Suppressor macrophage treated with lipopolysaccharide for 1 hour (primary cell): ENCODE measurements at places on chromosomes 5 and 9.

DNA sequence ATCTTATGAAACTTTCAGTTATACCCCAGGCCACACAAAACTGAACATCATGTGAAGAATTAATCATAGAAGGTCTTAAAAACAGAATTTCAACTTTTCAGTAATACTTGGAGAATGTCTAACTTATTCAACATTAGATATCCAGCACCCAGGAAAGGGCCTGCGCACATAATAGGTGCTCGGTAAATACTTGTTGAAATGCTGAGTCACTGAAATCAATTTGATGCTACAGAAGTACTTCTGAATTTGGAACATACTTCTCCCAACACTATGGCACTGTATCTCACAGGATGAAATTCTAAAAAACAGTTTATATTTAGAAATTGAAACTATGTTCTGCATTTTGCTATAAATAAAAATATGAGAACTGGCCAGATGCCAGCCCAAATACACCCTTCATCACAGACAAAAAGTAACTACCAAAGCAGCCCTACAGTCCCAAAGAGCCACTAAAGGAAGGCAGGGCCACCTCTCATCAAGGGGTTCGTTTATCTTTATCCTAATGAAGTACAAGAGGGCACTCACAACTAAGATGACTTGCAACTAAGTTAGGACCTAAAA lies 26.5 kb downstream of the MRPS27 start:
- no peak for DNase-seq

GRCh38 chr9:107008011-107008410 lies 145.0 kb downstream of the ZNF462 start:
- no peak for DNase-seq

GRCh38 chr5:83701886-83702285 lies 18.8 kb downstream of the HAPLN1 start:
- DNase-seq: no peak

DNA sequence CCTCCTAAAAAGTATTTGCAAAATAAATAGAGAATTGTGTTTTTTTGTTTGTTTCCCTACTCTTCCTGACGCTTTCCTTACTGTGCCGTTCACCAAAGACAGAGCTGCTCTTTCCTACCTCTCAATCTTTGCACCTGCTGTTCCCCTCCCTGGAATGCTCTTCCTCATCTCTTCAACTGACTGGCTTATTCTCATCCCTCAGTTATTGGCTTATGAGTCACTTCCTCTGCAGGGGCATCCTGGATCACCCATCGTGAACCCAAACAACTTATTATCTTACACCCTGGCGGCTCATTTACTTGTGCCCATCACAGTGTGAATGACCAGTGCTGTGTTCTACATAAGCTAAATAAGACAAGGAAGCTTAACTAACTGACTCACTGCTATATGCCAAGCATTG lies 36.1 kb upstream of the CCNG1 start:
- no peak for DNase-seq

GRCh38 chr5:6448622-6449464 lies at the start of gene UBE2QL1:
Gene UBE2QL1, plus strand, starts transcription at chr5:6448859. Its CDS starts 35 bp downstream, at chr5:6448894.
- DNase-seq: no peak

GRCh38 chr5:400282-401145 lies 42.5 kb upstream of the EXOC3 start:
- DNase-seq: no peak

DNA sequence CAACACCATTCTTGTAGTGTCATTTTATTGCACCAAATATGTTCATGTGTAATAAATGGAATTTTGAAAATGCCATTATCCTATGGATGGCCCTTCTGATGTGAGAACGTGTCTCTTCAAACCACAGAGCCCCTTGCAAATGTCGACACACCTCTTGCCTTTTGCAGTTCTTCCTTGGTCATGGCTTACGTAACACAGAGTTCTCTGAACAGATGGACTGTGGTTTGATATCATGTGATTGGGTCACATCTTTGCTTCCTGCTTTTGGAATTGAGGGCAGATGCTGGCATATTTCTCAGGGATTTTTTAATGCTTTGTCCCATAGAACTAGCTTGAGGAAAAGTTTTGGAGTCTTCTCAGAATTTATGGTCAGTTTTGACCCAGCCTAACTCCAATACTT lies 4.6 kb downstream of the TGFBR1 start:
- peak; percentile 71 for DNase-seq

DNA sequence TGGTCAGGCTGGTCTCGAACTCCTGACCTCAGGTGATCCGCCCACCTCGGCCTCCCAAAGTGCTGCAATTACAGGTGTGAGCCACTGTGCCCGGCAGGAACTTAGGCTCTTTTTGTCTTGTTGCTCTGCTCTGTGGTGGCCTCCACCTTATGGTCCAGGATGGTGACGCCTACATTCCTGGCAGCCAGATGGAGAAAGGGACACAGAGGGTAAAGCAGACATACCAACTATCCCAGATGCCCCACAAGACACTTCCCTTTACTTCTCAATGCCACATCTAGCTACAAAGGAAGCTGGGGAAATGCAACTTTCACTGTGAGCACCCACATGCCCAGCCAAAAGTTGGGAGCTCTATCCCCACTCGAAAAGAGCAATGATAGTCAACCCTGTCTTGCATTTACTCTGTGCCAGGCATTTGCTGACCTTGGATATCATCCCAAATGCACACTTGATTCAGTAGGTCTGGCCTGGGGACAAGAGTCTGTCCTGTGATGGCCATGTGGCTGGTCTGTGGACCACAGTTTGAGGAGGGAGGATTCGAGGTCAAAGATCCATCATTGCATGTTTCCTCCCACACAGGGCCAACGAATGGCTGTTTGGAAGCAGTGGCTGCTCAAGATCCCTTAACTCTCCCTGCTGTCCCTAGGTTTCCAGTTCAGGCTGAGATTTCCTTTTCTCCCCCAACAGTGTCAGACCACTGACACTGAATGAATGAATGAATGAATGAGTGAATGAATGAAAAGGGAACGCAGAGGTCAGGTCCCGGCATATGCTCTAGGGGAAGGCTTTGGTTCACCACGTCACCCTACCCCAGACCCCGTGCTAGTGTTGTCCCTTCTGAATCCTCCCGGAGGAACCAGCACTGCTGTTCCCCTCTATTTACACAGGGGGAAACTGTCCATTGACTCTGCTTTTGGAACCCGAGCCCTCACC lies 1.4 kb upstream of the ERGIC1 start:
- no peak for DNase-seq

- DNase-seq: peak; percentile 32
Measured at GRCh38 chr5:57576317-57576716, 93.7 kb upstream of the ACTBL2 start.

DNA sequence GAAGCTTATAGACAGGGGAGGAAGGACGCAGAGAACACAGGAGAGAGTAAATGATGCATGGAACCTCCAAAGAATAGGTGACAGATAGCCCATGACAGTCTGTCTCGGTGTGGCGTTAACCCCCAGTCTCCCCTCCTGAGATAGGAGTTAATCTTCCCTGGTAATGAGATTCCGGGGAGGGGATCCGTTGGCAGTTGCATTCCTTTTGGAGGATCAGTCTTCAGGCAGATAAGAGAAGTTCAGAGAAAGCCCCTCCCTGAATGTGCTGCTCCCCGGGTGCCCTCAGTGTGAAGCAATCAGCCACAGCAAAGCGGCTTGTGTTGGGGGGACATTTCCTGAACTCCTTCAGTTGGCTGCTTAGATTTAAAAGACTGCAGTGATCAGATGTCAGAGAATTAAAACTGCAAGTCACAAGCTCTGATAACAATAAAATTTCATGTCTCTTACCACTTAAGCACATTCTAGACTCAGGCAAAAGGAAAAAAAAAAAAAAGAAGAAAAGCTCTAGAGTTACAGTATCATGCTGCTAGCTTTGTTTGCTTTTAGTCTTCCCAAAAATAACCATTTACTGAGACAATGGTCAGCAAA lies 121.1 kb downstream of the EGFLAM start:
- no peak for DNase-seq

GRCh38 chr9:120242116-120242811 lies 337.7 kb downstream of the CDK5RAP2 start:
- DNase-seq: no peak

- DNase-seq: peak; percentile 44
Measured at GRCh38 chr9:35490155-35490909, 421 bp downstream of the RUSC2 start.

- no peak for DNase-seq
Measured at GRCh38 chr9:117548556-117548955, 133.7 kb upstream of the ASTN2 start.

DNA sequence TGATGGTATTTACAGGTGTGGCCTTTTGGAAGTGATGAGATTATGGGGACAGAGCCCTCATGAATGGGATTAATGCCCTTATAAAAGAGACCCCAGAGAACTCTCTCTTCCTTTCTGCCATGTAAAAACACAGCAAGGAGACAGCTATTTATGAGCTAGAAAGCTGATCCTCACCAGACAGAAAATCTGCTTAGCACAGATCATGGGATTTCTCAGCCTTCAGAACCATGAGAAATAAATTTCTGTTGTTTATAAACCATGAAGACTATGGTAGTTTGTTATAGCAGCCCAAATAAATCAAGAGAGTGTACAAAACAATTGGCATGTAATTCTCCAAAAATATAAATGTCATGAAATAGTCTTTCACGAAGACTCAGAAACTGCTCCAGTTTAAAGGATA lies 211.0 kb downstream of the PDE4D start:
- no peak for DNase-seq

DNA sequence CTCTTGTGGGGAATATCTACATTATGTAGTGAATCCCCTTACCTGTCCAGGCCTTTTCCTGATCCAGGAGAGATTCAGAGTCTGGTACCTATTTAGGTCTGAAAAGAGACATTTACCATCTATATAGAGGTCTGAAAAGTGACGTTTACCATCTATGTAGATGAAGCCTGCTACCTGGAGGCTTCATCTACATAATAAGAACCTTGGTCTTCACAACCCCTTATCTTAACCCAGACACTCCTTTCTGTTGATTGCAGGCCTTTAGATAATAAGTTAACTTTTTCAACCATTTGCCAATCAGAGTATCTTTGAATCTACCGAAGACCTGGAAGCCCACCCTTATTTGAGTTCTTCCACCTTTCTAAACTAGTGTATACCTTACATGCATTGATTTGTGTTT lies 113.0 kb upstream of the DMRT1 start:
- no peak for DNase-seq

GRCh38 chr9:96040591-96041461 lies 165.3 kb downstream of the ERCC6L2 start:
- no peak for DNase-seq

GRCh38 chr5:11062397-11062796 lies 301.4 kb upstream of the DAP start:
- no peak for DNase-seq

DNA sequence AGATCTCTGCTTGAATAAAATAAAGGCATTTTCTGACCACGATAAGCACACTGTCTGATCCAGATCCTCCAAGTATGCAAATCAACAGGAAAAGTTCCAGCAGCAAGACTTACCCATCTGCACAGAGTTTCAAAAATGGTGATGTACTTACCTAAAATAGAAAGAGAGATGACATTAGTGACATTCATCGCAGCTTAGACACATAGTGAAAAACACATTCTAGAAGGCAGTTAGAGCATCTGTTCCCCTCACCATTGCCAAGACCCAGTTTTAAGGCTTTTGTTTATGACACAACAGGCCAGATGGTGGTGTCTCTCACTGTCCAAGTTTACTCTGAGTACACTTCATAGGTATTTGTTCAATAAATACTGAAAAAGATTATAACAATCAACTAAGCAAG lies 207.7 kb downstream of the PDE4D start:
- no peak for DNase-seq

GRCh38 chr5:52995095-52995494 lies 5.9 kb downstream of the ITGA2 start:
- DNase-seq: no peak

GRCh38 chr5:111083323-111083722 lies 8.8 kb upstream of the WDR36 start:
- no peak for DNase-seq

GRCh38 chr5:150325426-150325825 lies 22.7 kb upstream of the ARSI start:
- DNase-seq: no peak

DNA sequence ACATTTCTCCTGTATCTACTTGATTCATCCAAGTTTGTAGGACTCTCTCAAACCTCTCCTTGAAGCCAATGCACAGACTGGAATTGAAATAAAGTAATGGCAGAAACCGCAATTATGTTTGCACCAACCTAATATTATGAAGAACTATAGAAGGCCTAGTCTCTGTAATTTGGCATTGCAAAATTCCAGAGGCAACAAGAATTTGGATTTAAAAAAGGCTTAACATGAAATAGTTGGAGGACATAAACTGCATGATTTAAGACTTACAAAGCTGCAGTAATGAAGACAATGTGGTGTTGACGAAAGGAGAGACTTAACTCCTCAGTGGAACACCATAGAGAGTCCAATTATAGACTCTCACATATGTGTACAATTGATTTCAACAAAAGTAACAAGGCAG lies 117.8 kb upstream of the MINAR2 start:
- DNase-seq: no peak

- no peak for DNase-seq
Measured at GRCh38 chr5:54563083-54563761, 45.7 kb downstream of the SNX18 start.

- DNase-seq: peak; percentile 24
Measured at GRCh38 chr9:87122947-87123685, 175.8 kb upstream of the GAS1 start.

- no peak for DNase-seq
Measured at GRCh38 chr9:80994892-80995291, 694.5 kb downstream of the TLE1 start.

GRCh38 chr5:3262451-3262850 lies 333.2 kb upstream of the IRX1 start:
- DNase-seq: no peak

- no peak for DNase-seq
Measured at GRCh38 chr5:31413030-31413812, 118.7 kb downstream of the DROSHA start.

- peak; percentile 31 for DNase-seq
Measured at GRCh38 chr5:81165493-81166119, 67.5 kb upstream of the CKMT2 start.

- DNase-seq: no peak
Measured at GRCh38 chr5:68350176-68350575, 134.6 kb downstream of the PIK3R1 start.

- DNase-seq: no peak
Measured at GRCh38 chr5:61202213-61202612, 39.9 kb upstream of the SMIM15 start.

- no peak for DNase-seq
Measured at GRCh38 chr9:109805050-109805449, 25.1 kb downstream of the PALM2AKAP2 start.

GRCh38 chr9:35813434-35814105 lies 1.3 kb downstream of the HINT2 start:
- no peak for DNase-seq

DNA sequence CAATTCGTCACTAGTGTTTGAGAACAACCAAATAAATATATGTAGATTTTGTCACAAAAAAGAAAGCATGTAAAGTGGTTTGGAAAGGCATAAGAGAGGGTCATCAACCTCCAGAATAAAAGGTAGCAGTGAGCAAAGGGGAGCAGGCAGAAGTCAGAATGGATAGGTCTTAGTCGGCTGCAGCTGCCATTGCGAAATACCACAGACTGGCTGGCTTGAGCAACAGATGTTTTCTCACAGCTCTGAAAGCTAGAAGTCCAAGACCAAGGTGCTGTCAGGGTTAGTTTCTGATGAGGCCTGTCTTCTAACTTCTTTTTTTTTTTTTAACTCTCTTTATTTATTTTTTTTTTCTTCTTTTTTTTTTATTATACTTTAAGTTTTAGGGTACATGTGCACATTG lies 208.1 kb upstream of the PIK3R1 start:
- DNase-seq: peak; percentile 69

GRCh38 chr5:35129921-35130485 lies 82.3 kb upstream of the AGXT2 start:
- DNase-seq: peak; percentile 14

- no peak for DNase-seq
Measured at GRCh38 chr9:102985162-102985895, 9.8 kb upstream of the CYLC2 start.

- DNase-seq: no peak
Measured at GRCh38 chr9:137783521-137783920, 94.1 kb upstream of the CACNA1B start.
